ENCODE measurements at places on chromosomes 16 and 17. TPM values are rescaled to one million over a fixed set of nuclear protein-coding genes. Genes with fewer than 3 reads are reported as not detected.

The C17orf50 gene
- 0.23 TPM for total RNA-seq

The KRTAP17-1 gene
- total RNA-seq: not detected

The OR1F1 gene
- 0.25 TPM for total RNA-seq

The HIGD1B gene
- not detected for total RNA-seq

The KIAA0753 gene
- total RNA-seq: 33.4 TPM

The ARHGAP44 gene
- total RNA-seq: 21.7 TPM
